ENCODE measurements at places on chromosomes 3 and 15.
A peak's percentile ranks its signal among the peaks of the same experiment; 100 is the strongest.

- DNase-seq, result no peak
These were observed 134.4 kb downstream of the MYLK start for GRCh38 chr3:123749711-123750110.

DNA sequence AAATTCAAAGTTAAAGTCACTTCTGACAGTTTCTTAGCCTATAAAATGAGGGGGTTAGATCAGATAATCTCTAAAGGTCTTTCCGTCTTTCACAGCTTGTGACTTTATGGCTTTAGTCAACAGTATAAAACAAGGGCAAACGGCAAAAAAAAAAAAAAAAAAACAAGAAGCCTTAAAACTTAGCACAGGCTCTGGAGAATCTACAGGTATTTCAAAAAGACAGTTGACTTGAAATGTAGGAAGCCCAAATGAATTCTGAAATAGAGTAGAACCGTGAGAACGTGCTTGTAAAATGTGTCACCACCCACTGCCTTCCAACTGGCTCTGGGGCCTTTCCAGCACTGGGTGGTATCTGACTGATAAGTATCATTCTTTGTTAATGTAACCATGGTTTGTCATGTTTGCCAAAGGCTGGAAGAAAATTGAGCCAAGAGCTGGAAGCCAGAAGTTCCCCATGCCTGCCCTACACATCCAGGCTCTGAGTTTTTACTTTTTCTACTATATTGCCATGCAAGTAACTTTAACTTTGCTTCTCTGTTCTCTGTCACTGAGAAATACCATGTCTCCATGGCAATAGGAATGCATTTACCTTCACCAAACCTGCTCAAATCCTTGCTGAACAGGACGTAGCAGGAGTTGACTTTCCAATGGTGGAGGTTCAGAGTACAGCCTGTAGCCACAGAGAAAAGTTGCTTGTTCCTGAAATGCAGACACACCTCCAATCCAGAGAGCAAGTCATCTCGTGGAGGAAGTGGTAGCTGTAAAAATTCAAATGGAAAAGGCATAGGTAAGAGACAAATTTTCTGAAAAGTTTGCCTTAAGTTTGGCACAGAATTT lies 35.8 kb upstream of the THSD4 start:
- DNase-seq, result no peak

GRCh38 chr15:98120561-98120960 lies 160.1 kb downstream of the ARRDC4 start:
- DNase-seq, result no peak

DNA sequence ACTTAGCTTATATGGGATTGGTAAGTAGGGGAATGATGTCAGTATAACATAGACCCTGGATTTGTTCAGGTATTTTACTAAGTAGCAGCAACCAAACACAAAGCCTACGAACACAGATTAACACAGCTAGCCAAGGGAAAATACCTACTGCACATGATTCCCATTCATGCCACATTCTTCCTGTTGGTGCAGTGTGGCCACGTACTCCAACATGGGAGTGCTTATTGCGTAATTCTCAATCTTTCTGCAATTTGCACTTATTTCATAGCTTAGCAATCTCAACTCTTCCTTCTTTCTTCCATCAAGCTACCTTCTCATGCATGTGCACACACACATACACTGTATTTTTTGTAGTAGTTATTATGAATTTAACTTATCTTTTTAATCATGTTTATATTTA lies 186.8 kb downstream of the IL5RA start:
- DNase-seq, result no peak

DNA sequence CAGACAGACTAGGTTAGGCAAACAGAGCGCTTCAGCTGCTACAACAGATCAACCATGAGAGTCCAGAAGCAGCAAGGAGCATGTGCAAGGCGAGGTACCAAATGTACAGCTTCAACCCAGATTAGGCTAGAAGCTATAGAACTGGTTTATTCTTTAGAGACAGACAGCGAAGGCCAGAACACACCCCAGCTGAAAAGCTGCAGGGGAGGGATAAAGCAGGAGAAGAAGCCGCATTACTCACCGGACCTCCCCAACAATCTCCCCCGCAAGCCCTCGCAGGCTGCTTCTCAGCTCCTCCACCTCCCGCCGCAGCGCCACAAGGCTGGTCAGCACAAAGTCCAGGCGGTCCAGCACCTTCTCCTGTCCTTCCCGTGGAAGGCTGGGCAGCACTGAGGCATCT lies 3.3 kb downstream of the RMDN3 start:
- DNase-seq, result no peak

- DNase-seq, result no peak
These were observed 194.1 kb downstream of the MEX3B start for GRCh38 chr15:81851757-81852156.

GRCh38 chr3:133258358-133258757 lies 141.5 kb upstream of the BFSP2 start:
- no peak for DNase-seq

- DNase-seq, result peak; percentile 21
These were observed 211.5 kb downstream of the LSAMP start for GRCh38 chr3:116233711-116234357.

DNA sequence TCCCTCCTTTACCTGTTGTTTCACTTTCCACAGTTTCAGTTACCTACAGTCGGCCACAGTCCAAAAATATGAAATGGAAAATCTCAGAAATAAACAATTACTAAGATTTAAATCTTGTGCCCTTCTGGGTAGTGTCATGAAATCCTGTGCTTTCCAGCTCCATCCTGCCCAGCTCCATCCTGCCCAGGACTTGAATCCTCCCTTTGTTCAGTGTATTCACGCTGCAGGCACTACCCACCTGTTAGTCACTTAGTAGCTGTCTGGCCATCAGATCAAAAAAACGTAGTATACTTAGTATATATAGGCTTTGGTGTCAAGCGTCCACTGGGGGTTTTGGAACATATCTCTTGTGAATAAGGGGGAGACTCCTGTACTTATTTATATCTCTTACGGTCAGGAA lies 329.0 kb upstream of the SEMA6D start:
- no peak for DNase-seq

DNA sequence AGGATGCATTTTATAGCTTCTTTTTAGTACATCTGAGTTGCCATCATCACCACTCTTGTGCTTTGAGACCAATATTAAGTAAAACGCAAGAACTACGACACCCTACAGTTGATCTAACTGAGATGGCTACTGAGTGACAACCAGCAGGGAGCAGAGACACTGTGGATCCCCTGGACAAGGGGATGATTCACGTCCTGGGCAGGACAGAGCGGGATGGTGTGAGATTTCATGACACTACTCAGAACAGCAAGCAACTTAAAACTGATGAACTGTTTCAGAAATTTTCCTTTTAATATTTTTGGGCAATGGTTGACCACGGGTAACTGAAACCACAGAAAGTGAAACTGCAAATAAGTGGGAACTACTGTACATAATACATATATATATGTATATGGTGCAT lies 299.2 kb downstream of the ADAMTS17 start:
- DNase-seq, result no peak

DNA sequence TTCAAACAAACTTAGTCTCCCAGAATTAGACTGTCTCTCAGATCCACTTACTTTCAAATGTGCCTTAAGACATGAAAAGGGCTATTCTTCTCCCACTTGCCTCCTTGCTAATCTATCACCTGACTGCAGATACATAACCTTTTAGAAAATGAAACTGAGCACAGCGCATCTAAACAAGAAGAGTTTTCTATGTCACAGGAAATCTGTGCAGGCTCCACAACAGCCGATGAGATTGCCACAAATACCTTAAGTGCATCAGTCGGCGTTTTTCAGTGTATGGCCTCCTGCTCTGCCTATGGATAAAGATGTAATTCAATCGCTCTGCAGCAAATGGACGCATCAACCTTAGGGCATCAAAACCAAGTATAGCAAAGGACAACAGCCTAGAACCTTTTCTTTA lies 544.2 kb downstream of the FOXP1 start:
- no peak for DNase-seq

Measured in NCI-H524 (cell line).